ENCODE measurements at places on chromosomes 7 and 10.

DNA sequence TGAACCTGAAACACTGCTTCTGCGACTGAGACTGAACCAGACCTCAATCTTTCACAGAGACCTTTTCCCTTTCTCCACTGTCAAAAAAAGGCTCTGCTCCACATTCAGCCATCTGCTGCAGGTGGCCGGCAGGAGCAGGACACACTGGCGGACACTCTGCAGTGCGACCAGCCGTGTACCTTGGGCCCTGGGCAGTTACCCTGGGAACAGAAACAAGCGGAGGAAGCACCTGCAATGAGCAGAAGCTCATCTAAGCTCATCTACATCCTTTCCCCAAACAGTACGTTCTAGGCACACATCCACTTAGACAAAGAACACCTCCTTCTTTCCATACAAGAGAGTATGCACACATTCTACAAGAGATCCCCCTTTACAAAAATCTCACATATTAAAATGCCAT is 22.8 kb downstream of the VOPP1 start:
- H3K27me3 ChIP-seq = no peaks in the 10 kb centered on the region
- no peak for DNase-seq
- no peak overlapping the region for H3K27ac ChIP-seq

- no peaks in the 10 kb centered on the region for H3K36me3 ChIP-seq
- H3K27me3 ChIP-seq = no peaks in the 10 kb centered on the region
- H3K4me3 ChIP-seq = no peak overlapping the region
- DNase-seq = no peak
- H3K27ac ChIP-seq = no peak overlapping the region
Observed at GRCh38 chr7:101582971-101583370, 46.1 kb downstream of the MYL10 start.

- H3K27ac ChIP-seq = no peak overlapping the region
- no peak overlapping the region for H3K4me3 ChIP-seq
- peak; percentile 61 for DNase-seq
- H3K36me3 ChIP-seq = no peaks in the 10 kb centered on the region
- no peaks in the 10 kb centered on the region for H3K27me3 ChIP-seq
- no peaks in the 10 kb centered on the region for H3K4me1 ChIP-seq
Observed at GRCh38 chr10:97531401-97531986, 32.8 kb downstream of the UBTD1 start.

- H3K4me3 ChIP-seq = no peak overlapping the region
- no peak overlapping the region for H3K27ac ChIP-seq
- H3K4me1 ChIP-seq = peaks cover 10% of the 10 kb centered on the region
- no peaks in the 10 kb centered on the region for H3K27me3 ChIP-seq
Observed at GRCh38 chr10:32141018-32141807, 85.0 kb upstream of the KIF5B start.

GRCh38 chr10:122331615-122332446 is 42.7 kb upstream of the PLEKHA1 start:
- H3K27me3 ChIP-seq = no peaks in the 10 kb centered on the region
- H3K4me3 ChIP-seq = no peak overlapping the region
- no peak overlapping the region for H3K27ac ChIP-seq
- H3K36me3 ChIP-seq = no peaks in the 10 kb centered on the region
- H3K4me1 ChIP-seq = peaks cover 7% of the 10 kb centered on the region
- no peak for DNase-seq

DNA sequence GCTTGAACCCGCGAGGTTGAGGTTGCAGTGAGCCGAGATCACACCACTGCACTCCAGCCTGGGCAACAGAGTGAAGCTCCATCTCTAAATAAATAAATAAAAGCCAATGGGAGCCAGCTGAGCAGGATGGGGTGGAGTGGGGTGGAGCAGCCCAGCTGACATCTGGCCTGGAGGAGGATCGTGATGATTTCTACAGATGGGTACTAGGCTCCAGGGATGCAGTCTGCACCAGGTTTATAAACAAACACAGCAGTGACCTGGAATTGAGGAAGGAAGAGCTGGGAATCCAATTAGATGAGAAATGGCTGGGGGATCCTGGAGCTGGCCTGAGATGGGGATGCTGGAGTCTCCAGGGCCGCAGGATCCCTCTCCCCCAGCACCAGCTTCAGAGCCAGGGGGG is 7.3 kb upstream of the GRIFIN start:
- DNase-seq = no peak
- H3K4me3 ChIP-seq = no peak overlapping the region
- no peaks in the 10 kb centered on the region for H3K36me3 ChIP-seq
- H3K27me3 ChIP-seq = no peaks in the 10 kb centered on the region

GRCh38 chr7:17680943-17681351 is 259.3 kb downstream of the SNX13 start:
- H3K4me1 ChIP-seq = peaks cover 4% of the 10 kb centered on the region
- H3K4me3 ChIP-seq = no peak overlapping the region
- H3K27me3 ChIP-seq = no peaks in the 10 kb centered on the region
- H3K27ac ChIP-seq = no peak overlapping the region
- no peaks in the 10 kb centered on the region for H3K36me3 ChIP-seq

DNA sequence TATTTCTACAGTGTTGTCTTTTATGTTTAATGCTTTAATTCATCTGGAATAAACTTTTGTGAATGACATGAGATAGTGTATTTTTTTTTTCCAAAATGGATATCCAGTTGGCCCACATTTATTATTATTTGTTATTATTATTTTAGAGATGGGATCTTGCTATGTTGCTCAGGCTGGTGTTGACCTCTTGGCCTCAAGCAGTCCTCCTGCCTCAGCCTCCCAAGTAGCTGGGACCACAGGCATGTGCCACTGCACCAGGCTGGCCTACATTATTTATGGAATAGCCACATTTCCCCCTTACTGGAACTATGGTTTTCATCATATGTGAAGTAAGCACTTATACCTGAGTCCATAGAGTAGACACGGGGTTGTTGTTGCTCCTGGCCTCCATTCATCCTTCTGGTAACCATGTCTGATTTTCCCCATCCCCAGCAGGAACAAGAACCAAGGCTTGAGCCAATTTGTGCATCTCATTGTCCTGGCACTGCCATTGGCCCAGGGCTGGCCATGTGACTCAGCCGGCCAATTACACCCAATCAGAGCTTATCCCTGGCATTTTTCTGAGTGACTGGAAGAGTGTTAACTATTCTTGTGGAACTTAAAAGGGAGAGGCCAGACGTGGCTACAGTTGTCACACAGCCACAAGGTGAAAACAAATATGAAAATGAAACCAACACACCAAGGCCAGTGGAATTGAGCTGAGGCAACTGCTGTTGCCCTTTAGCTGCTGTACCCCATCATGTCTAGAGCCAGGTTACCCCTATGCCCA is 23.1 kb downstream of the PRF1 start:
- DNase-seq = no peak
- no peak overlapping the region for H3K4me3 ChIP-seq
- H3K36me3 ChIP-seq = no peaks in the 10 kb centered on the region
- H3K4me1 ChIP-seq = 0 out of 2 replicates have a peak, but pooled peaks cover 3% of the 10 kb centered on the region
- no peak overlapping the region for H3K27ac ChIP-seq

- peaks cover 21% of the 10 kb centered on the region for H3K4me1 ChIP-seq
- H3K27ac ChIP-seq = peak overlapping the region; percentile 78
- H3K27me3 ChIP-seq = no peaks in the 10 kb centered on the region
- no peak for DNase-seq
- H3K4me3 ChIP-seq = peak overlapping the region; percentile 8
- 0 out of 2 replicates have a peak, but pooled peaks cover 3% of the 10 kb centered on the region for H3K36me3 ChIP-seq
Observed at GRCh38 chr10:73506491-73506890, 10.7 kb upstream of the PPP3CB start.

GRCh38 chr7:105006367-105007136 is 7.5 kb upstream of the KMT2E start:
- H3K4me1 ChIP-seq = peaks cover 18% of the 10 kb centered on the region
- H3K4me3 ChIP-seq = no peak overlapping the region
- no peak overlapping the region for H3K27ac ChIP-seq
- H3K36me3 ChIP-seq = peaks cover 4% of the 10 kb centered on the region
- no peaks in the 10 kb centered on the region for H3K27me3 ChIP-seq

- H3K27ac ChIP-seq = no peak overlapping the region
- peaks cover 100% of the 10 kb centered on the region for H3K27me3 ChIP-seq
- DNase-seq = peak; percentile 53
Observed at GRCh38 chr10:69578508-69578991, 5.3 kb upstream of the NEUROG3 start.

DNA sequence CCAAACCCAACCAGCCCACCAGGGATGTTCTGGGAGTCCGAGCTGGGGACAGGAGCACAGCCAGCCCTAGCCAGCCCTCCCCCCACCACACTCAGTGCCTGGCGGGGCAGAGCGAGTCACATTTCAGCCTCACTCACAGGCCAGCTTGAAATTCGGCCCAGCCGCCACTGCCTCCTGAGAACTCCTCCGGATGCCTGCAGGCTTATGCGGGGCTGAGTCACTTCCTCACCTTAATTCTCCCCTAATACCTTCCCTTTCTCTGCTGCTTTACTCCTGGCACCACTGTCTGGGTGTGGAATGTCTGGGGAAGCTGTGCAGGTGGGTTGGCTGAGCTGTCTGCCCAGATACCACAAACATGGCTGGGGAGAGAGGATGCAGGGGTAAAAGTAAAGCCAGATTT is 22.6 kb upstream of the DLG5 start:
- peak overlapping the region; percentile 95 for H3K27ac ChIP-seq
- peaks cover 12% of the 10 kb centered on the region for H3K4me1 ChIP-seq
- H3K4me3 ChIP-seq = no peak overlapping the region
- DNase-seq = peak; percentile 88
- no peaks in the 10 kb centered on the region for H3K36me3 ChIP-seq
- H3K27me3 ChIP-seq = no peaks in the 10 kb centered on the region

- no peak overlapping the region for H3K4me3 ChIP-seq
- H3K36me3 ChIP-seq = peaks cover 8% of the 10 kb centered on the region
- DNase-seq = no peak
- no peak overlapping the region for H3K27ac ChIP-seq
Observed at GRCh38 chr10:69359594-69359993, 57.1 kb downstream of the TACR2 start.

GRCh38 chr7:21430575-21430954 is 2.7 kb downstream of the SP4 start:
- H3K27ac ChIP-seq = no peak overlapping the region
- H3K4me1 ChIP-seq = peaks cover 45% of the 10 kb centered on the region
- H3K36me3 ChIP-seq = 0 out of 2 replicates have a peak, but pooled peaks cover 3% of the 10 kb centered on the region

GRCh38 chr7:97167176-97167575 is 49.7 kb downstream of the SDHAF3 start:
- no peak overlapping the region for H3K27ac ChIP-seq
- H3K36me3 ChIP-seq = peaks cover 11% of the 10 kb centered on the region
- DNase-seq = no peak
- H3K4me1 ChIP-seq = no peaks in the 10 kb centered on the region

GRCh38 chr7:117796889-117797288 is 76.4 kb downstream of the CTTNBP2 start:
- H3K36me3 ChIP-seq = no peaks in the 10 kb centered on the region
- DNase-seq = peak; percentile 29
- H3K27me3 ChIP-seq = no peaks in the 10 kb centered on the region
- H3K4me1 ChIP-seq = no peaks in the 10 kb centered on the region
- no peak overlapping the region for H3K4me3 ChIP-seq

- no peaks in the 10 kb centered on the region for H3K36me3 ChIP-seq
- H3K27me3 ChIP-seq = no peaks in the 10 kb centered on the region
- no peak overlapping the region for H3K4me3 ChIP-seq
- H3K27ac ChIP-seq = no peak overlapping the region
Observed at GRCh38 chr7:18295781-18296423, 199.6 kb upstream of the HDAC9 start.

GRCh38 chr10:63169624-63170023 is 36.5 kb downstream of the NRBF2 start:
- no peaks in the 10 kb centered on the region for H3K27me3 ChIP-seq
- no peak for DNase-seq
- peaks cover 39% of the 10 kb centered on the region for H3K36me3 ChIP-seq
- no peak overlapping the region for H3K4me3 ChIP-seq
- H3K4me1 ChIP-seq = no peaks in the 10 kb centered on the region

GRCh38 chr10:11907914-11908313 is 84.8 kb downstream of the PROSER2 start:
- H3K36me3 ChIP-seq = no peaks in the 10 kb centered on the region
- no peak overlapping the region for H3K4me3 ChIP-seq
- no peak for DNase-seq
- peaks cover 4% of the 10 kb centered on the region for H3K4me1 ChIP-seq

GRCh38 chr10:20041931-20042330 is 225.7 kb downstream of the PLXDC2 start:
- no peak for DNase-seq
- H3K4me3 ChIP-seq = no peak overlapping the region
- no peaks in the 10 kb centered on the region for H3K36me3 ChIP-seq
- H3K4me1 ChIP-seq = peaks cover under 1% of the 10 kb centered on the region

- no peak overlapping the region for H3K4me3 ChIP-seq
- no peaks in the 10 kb centered on the region for H3K36me3 ChIP-seq
- H3K4me1 ChIP-seq = peaks cover 32% of the 10 kb centered on the region
- H3K27ac ChIP-seq = no peak overlapping the region
- H3K27me3 ChIP-seq = no peaks in the 10 kb centered on the region
Observed at GRCh38 chr10:112562809-112563663, 116.0 kb downstream of the VTI1A start.

DNA sequence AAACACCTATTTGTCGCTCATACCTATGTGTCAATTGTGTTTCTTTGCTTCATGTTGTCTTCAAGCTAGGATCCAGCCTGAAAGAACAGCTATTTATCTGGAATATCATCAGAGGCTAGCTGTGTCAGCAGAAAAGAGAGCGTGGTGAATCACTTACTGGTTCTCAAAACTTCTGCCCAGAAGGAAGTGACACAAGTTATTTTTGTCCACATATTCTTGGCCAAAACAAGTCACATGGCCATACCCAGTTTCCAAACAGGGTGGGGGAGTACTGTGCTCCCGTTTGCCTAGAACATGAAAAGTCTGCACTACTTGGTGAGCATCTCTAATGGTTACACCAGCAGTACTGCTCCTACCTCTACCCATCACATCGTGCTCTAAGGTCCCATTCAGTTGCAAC is 160.9 kb upstream of the CSTF2T start:
- no peak for DNase-seq
- H3K27ac ChIP-seq = no peak overlapping the region
- no peaks in the 10 kb centered on the region for H3K36me3 ChIP-seq
- H3K4me1 ChIP-seq = peaks cover 15% of the 10 kb centered on the region
- H3K27me3 ChIP-seq = no peaks in the 10 kb centered on the region

- no peak overlapping the region for H3K4me3 ChIP-seq
- DNase-seq = no peak
- no peaks in the 10 kb centered on the region for H3K4me1 ChIP-seq
Observed at GRCh38 chr7:87188930-87189329, 30.6 kb downstream of the TMEM243 start.

GRCh38 chr10:73905256-73906020 is 5.5 kb upstream of the PLAU start:
- H3K4me3 ChIP-seq = no peak overlapping the region
- H3K27ac ChIP-seq = no peak overlapping the region
- DNase-seq = no peak
- H3K36me3 ChIP-seq = no peaks in the 10 kb centered on the region
- peaks cover 39% of the 10 kb centered on the region for H3K4me1 ChIP-seq
